ENCODE measurements at places on chromosomes 11 and 22.
A peak's percentile ranks its signal among the peaks of the same experiment; 100 is the strongest.

DNA sequence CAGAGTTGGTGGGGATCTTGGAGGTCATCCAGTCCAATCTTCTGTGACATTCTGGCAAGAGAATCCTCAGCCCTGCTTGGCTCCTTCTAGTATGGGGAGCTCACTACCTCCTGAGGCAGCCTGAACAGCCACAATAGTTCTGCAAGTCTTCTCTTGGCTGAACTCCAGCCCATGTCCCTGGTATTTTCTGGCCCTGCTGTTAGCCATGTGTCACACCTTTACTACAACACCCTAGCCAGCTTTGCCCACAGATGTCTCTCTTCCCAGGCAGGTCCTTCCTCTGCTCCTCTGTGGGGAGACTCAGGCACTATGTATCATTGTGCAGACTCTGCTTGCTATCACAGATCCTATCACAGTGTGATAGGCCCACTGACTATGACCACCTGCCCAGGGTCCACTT, 297.7 kb downstream of the CTTN start:
- no peak for DNase-seq

GRCh38 chr11:57471496-57471895, 11.2 kb downstream of the RTN4RL2 start:
- DNase-seq, result no peak

GRCh38 chr11:45100339-45100738, 46.1 kb upstream of the PRDM11 start:
- no peak for DNase-seq

GRCh38 chr11:115164774-115165173, 339.4 kb downstream of the CADM1 start:
- DNase-seq, result no peak

DNA sequence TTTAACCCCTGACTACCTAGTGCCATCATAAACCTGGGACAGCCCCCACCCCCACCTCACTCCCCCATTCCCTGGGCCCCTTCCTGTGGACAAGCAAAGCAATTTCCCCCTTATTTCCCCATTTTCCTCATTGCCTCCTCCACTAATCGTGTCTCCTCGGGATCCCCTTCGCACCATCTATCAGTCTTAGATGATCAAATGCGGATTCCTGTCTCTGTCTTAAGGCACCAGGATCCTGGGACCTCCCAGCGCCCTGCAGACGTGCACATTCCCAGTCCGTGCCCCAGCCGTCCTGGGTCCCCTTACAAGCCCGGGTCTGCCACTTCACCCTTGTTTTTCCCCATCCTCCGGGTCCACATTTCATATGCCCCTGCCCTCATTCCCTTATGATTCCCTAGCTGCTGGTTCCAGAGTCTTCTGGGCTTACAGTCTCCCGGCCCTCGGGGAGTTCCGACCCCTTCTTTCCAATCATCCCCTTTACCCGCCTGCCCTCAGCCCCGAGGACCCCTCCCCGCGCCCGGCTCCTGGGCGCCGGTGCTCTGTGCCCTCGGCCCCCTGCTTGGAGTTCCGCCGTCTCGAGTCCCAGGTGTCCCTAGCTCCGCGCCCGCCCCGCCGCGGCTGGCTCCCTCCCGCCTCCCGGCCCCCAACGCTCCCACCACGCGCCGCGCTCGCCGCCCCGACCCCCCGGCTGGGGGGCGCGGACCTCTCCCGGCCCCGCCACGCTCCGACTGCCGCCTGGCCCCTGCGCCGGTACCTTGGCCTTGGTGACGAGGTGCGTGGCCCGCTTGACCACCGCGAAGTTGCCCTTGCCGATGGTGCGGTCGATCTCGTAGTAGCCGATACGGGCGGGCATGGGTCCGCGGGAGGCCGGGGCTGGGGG, 599 bp downstream of the SIK3 start:
- peak; percentile 18 for DNase-seq

- DNase-seq, result no peak
These were observed 1.7 kb downstream of the RASL10A start for GRCh38 chr22:29313576-29314466.

DNA sequence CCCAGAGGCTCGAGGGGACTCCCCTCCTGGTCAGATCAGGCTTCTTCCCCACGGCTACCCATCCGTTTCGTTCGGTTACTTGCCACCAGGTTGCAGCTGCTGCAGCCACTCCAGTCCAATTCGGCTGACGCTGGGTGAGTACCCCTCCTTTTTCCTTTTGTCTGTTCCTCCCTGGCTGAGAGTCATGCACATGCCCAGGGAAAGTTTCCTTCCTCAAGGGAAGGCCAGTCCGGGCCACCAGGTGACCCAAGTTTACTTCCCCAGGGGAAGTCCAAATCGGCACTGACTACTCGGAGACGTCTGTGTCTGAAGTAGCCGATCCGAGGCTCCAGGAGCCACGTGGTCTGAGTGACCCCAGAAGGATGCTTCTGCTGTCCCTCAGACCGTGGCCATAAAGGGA, 13.2 kb upstream of the OR56A3 start:
- DNase-seq, result no peak

DNA sequence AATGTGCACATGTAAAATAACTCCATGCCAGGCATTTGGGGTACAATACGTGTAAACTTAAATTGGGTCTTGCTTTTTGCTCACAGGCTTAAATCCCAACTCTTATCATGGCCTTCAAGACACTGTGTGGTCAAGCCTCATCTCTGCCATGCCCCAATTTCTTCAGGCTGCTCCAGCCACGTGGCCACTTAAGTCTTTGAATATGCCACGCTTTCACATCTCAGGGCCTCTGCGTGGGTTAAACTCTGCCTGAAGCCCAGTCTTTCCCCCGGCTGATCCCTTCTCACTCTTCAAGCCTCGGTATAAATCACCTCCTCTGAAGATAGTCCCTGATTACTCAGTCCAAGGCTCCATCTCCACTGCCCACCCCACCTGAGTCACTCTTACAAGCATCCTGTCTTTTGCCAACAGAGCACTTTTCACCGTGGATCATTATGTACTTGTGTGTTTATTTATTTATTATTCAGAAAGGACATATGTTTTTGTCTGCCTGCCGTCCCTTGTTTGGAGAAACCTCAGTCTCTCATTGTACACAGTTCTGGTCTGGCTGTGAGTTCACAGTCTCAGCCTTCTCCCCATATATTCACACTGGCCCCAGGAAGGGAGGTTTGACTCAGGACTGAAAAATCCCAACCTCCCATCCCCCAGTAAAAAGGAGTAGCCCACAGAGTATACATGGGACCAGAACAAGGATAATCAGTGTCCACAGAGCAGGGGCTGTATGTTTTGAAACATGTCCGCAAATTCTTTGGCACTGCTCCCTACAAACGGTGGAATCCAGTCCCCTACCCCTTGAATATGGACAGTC, 344.7 kb downstream of the MN1 start:
- DNase-seq, result no peak

GRCh38 chr22:29625090-29625825, 21.8 kb downstream of the NF2 start:
- DNase-seq, result peak; percentile 34

GRCh38 chr11:73420136-73420535, 43.9 kb downstream of the RELT start:
- no peak for DNase-seq

DNA sequence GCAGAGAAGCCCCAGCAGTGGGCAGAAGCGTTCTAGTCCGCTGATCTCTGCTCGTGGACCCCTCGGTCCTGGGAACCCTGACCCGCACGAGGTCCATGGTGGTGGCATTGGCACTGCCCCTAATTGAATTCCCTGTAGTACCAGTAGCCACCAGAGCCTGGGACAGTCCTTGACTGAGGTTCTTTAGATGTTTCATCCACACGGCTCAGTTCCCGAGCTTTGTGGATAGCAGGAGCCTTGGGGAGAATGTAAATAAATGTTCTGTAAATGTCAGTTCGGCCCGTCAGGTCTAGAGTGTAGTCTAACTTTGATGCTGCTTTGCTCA, 39.4 kb upstream of the SEPTIN5 start:
- no peak for DNase-seq

DNA sequence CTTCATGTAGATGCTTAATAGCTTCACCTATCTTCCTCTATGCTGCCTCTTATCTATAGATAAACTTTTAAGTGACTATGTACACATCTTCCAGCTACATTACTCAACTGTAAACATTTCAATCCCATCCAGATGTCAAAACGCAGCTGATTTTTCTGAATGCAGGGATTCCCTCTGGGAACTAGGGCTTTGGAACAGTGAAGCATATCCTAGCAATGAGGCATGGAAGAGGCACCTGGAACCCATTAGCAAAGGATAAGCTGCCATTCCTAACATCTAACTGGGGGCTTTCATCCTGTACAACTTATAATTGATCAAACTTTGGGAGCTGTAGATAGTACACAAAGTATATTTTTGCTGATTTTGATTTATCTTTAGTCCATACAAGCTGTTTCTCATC, 40.8 kb upstream of the OPCML start:
- no peak for DNase-seq

- no peak for DNase-seq
These were observed 15.2 kb upstream of the SERPIND1 start for GRCh38 chr22:20758688-20759087.

DNA sequence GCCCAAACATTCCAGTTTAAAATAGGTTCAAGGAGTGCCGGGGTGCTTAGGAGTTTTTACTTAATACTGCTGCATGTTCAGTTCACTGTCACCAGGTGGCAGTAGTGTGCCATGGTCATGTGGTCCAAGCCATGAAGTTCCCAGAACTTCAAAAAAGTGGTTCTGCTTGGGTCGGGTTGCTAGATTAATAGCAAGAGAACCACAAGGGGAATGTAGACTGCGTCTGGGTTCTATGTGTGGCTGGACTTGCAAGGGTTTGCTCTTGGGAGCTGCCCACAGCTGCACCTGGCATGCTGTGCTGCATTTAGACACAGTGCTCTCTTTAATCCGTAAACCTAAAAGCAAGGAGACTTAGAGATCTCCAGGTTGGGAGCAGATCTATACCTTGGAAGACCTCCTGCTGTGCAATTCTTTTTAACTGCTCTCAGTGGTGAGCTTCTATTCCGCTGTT, 6.5 kb upstream of the SPON1 start:
- peak; percentile 59 for DNase-seq

DNA sequence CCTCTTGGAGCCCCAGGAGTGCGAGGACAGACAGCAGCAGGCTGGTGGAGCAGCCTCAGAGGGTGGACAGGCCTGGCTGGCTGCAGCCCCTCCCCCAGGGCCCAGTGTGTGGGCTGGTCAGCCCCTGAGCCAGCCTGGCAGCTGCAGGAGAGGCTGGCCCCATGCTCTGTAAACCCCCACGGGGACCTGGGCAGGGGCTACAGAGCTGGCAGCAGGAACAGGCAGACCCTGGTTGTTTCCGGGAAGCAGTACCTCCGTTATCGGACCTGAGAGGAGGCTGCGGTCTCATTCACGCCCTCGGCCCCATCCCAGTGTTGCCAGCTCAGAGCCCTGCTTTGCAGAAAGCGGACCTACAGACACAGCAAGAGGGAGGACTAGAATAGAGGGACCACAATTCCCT, 38.5 kb upstream of the COMT start:
- DNase-seq, result no peak

DNA sequence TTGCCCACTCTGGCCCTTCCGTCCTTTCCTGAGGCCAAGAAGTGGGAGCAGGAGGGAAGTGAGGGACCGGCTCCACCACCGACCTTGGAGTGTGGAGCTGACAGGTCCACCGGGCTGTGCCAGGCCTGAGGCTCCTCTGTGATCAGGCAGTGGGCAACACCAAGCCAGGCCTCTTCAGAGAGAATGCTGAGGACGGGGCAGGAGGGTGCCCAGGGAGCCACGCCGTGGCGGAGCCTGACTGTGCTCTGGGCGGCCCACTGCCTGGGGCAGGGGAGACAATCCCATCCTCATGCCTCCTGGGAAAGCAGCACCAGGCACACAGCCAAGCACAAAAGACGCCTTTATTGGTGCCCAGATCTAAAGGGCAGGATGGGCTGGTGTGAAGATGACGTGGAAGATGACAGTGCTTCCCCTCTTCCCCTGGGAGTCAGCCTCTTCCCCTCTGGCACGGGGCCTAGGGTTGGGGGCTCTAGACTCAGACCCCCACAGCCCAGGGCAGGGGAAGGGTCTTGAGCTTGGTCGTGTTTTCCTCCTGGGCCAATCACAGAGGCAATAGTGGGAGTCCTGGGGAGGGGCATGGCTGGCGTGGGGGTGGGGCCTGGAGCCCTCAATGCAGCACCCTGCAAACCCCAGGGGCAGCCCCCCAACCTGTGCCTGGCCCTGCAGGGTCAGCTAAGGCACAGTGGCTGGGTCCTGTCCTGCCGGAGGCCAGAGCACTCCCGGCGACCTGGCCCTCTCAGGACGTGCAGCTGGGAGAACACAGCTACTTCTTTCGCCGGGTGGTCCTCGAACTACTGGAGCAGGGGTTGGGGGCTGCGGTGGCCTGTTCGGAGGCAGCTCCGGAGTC, 4.7 kb downstream of the LMF2 start:
- DNase-seq, result no peak

DNA sequence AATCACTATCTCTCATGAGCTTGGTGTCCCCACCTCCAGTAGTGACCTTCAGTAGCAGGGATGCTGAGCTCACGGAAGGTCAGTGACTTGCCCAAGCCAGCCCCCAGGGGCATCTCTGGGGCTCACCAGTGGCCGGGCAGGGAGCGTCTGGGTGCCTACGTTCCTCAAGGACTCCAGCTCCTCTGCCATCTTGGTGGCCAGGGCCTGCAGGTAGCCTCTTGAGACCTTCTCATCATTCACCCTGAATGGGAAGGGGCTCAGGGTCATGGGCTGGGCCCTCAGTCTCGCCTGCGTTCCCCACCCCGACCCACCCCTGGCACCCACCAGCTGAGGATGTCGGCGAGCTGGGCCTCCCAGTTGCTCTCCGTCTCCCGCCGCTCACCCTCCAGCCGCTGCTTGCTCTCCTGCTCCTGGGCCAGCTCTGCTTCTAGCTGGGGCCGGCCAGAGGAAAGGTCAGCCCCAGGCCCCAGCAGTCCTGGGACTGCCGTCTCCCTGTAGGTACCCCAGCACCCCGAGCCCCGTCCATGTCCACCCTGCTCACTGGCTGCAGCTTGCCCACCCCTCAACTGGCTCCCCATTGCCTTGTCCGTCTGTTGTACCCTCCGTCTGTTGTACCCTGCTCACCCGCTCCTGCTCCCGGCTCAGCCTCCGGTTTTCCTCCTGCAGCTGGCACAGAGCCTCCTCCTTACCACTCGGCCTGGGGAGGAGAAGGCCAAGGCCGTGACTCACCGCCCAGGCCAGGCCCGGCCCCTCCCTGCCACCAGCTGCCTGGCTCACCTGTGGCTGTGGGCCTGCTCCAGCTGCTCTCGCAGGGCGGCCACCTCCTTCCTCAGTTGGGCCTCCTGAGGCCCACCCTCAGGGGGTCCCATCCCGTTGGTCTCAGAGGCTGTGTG, 9.5 kb downstream of the CDC42BPG start:
- DNase-seq, result no peak

GRCh38 chr11:76636826-76637460, 33.6 kb downstream of the LRRC32 start:
- DNase-seq, result no peak

Data from activated CD4-positive, alpha-beta T cell treated with anti-CD3 and anti-CD28 coated beads, Interleukin-2, Interleukin-4, amounts not matched to agents 100 ng/mL and 50 ng/mL, durations not matched to agents 16 hours and 8 hours (primary cell).